Activated CD4-positive, alpha-beta T cell treated with anti-CD3 and anti-CD28 coated beads, Interleukin-2, amount 10 ng/mL, durations not matched to agents 7 days and 5 days (primary cell): ENCODE measurements at places on chromosomes 6 and 20. TPM values are rescaled to one million over a fixed set of nuclear protein-coding genes. Genes with fewer than 3 reads are reported as not detected.

PPT2 gene
- total RNA-seq: 8.3 TPM

IPCEF1 gene
- 27.3 TPM for total RNA-seq

LINC00237 gene
- not detected for total RNA-seq

DNA sequence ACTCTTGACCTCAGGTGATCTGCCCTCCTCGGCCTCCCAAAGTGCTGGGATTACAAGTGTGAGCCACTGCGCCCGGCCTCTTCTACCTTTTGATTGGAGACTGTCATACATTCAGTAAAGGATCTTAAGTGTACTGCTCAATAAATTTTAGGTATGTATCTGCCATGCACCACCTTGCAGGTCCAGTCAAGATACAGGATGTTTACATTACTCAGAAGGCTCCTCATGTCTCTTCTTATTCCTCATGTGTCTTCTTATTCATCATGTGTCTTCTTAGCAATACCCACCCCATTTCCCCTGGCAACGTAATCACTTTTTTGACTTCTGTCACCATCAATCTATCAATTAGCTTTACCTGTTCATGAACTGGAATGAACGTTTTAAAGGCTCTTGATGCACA is 7.9 kb downstream of the MEA1 start:
- no peak for DNase-seq

DNA sequence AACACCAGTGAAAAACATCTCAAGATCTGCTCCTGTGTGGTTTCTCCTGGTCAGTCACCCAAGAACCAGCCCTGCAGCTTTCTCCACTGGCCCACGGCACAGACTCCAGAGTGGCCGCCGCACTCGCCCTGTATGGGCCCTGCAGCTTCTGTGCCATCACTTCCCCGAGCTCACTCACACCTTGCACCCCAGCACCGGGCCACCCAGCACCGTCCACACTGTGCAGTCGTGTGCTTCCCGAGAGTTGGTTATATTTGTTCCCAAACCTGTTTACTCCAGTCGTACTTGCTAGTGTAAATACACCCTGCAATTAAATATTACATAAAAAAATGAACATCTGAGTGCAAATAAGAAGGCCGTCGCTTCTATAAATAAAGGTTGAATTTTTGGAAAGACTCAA is 341.7 kb downstream of the CDH26 start:
- no peak for DNase-seq

- DNase-seq: no peak
These were observed 1.8 kb downstream of the GABRR1 start for GRCh38 chr6:89215391-89215790.

GRCh38 chr6:12068899-12069557 is 56.9 kb downstream of the HIVEP1 start:
- DNase-seq: no peak

- DNase-seq: no peak
These were observed 14.7 kb upstream of the PTPRA start for GRCh38 chr20:2858591-2858990.

DNA sequence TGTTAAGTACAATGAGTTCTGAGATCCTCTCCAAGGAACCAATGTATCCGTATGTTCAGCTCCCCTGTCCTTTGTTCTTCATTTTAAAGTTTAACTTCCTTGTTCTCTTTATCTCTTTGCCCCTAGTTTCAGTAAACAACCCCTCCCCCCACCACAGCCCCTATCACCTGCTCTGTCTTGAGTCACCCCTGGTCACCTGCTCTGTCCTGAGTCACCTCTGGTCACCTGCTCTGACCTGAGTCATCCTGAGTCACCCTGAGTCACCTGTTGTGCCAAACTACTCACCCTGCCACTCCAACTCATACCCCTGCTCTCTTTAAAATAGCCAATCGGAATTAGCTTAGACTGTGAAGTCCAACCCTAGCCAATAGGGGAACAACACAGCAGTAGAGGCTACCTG is 288.7 kb upstream of the CDYL start:
- DNase-seq: no peak

DNA sequence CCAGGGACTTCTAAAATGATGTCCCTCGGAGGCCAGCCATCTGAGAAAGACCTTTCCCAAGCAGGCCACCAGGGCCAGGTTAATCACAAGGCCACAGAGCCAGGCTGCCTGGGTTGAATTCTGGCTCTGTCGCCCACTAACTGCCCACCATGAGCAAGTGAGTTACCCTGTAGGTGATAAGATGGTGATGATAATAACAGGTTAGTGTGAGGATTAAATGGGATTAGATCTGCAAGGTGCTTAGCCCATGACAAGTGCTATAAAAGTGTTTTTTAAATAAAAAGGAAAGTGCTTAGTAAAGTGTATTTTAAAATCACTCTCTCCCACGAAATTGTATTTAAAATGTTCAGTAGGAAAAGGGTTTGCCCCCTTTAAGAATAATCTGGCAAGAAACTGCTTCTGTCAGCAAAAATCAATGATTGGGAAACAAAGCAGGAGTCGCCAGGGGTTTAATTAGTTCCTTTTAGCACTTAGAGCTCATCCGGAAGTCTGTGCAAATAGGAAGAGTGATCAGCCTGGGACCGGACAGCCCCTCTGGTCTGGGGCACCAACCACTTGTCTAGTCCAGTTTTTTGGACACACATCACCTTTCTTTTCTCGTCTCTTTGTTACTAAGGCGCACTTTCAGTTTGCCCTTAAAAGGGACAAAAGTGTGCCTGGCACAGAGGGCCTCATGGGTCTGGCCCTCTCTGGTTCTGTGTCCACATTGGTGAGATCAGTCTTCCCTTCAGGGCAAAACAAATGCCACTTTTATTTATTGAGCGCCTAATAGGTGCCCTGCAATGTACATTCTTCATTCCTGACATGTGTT is 150.4 kb downstream of the GRM4 start:
- no peak for DNase-seq

MLN gene
- not detected for total RNA-seq

DNA sequence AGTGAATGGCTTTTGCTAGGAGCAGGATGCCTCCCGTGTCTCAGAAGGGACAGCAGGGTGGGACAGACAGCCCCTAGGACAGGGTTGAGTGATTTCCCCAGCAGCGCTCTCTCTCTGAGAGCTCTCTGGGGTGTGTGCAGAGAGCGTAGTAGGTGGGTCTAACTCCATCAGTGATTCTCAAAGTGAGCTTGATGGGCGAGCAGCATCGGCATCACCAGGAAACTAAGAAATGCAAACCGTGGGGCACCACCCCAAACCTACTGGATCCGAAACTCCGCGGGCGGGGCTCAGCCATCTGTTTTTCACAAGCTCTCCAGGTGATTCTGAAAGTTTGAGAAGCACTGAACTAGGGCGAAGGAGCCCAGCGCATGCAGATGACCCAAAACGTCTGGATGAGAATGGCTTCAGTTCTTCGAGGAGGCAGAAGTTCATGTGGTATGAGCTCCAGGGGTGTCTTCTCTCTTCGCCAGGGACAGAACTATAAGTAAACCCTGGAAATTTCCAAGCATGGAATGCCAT is 119.6 kb upstream of the RNF24 start:
- no peak for DNase-seq

GSTA5 gene
- total RNA-seq: not detected

GRCh38 chr20:49560646-49561045 is 7.3 kb downstream of the PTGIS start:
- no peak for DNase-seq
